ENCODE measurements at places on chromosomes 11 and 22. TPM values are rescaled to one million over a fixed set of nuclear protein-coding genes. Genes with fewer than 3 reads are reported as not detected.

DNA sequence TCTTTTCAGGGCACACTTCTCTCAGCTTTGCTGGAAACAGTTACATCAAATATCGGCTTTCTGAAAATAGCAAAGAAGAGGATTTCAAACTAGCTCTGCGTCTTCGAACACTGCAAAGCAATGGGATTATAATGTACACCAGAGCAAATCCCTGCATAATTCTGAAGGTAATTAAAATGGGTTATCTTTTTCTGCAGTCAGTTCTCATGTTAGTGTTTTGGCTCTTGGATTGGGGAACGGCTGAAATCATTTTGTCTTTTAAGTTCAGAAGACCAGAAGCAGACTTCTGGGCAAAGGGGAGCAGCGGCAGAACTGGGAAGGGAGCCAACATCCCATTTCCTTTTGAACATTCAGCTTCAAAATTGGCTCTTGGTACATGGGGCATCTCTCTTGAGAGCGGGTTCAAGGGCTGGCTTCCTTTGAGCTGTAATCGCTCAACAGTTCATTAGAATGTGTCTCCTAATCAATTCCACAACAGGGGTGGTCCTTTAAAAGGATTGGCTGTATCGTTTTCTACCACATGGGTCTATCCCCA lies 110.2 kb upstream of the MTNR1B start:
- no peak for DNase-seq

DNA sequence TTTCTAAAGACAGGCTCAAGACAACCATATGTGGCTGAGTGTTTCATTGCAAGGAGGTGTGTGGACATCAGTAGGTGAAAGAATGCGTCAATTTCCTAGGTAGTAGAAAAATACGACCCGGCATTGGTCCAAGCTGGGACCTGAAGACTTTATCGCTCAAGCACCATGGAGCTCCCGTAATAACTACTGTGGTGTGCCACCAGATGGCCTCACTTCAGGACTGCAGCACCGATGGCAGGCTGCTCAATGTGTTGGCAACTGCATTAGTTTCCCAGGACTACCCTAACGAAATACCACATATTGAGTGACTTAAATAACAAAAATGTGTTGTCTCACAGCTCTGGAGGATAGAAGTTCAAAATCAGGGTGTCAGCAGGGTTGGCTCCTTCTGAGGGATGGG lies 72.4 kb upstream of the FAT3 start:
- DNase-seq, result no peak

FAM181B gene
- total RNA-seq, result 0.37 TPM

IL18 gene
- total RNA-seq, result 1.1 TPM

SAA4 gene
- total RNA-seq, result not detected

Data from H1 (cell line).